ENCODE measurements at places on chromosomes 1 and 21.

DNA sequence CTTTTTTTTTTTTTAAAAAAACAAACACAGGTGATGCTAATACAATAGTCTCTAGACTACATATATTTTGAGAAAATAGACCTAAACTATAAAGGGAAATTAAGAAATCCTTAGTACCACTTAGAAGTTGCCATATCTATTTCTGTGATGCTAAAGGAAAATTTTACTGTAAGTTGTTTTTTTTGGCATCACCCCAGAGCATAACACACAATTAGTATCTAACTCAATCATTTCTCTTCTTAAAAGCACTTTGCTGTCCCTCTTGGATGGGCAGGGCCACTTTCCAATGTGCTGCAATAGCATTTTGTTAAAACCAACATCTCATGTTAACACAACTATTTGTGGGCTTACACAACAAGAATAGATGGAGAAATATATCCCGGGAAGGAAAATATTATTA lies 91.9 kb downstream of the GABPA start:
- DNase-seq = no peak

DNA sequence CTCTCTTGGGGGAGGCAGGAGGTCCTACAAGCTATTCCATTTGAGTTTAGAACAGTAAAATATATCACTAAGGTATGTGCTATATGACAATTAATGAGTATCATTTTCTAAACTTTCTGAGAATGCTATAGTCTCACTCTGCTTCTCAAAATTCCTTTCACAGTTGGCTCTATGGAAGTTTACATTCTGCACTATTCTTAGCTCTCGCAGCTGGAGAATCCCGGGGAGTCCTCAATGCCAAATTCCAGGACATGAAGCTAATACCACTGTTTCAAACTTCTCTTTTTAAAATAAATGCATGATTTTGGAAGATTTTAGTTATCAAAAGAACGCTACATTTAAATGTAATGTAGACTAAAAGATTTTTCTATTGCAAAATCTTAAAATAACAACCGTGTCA lies 22.4 kb upstream of the PALMD start:
- DNase-seq = no peak

DNA sequence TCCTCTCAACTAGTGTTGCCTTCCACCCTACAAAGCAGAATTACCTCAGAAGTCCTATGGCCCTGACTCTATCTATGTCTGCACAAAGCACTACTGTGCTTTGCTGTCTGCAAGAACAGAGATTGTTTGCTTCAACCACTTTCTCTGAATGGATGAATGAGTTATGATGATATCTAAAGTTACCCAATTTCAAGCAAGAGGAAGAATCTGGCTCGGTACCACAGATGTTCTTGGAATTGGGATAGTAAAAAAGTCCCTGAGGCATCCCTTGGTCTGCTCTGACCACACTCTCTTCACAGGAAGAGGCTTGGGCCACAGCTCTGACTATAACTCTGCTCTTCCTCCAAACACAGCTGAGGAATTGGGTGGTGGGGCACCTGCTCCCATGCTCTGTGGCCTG lies 31.2 kb downstream of the MTARC1 start:
- DNase-seq = peak; percentile 48

DNA sequence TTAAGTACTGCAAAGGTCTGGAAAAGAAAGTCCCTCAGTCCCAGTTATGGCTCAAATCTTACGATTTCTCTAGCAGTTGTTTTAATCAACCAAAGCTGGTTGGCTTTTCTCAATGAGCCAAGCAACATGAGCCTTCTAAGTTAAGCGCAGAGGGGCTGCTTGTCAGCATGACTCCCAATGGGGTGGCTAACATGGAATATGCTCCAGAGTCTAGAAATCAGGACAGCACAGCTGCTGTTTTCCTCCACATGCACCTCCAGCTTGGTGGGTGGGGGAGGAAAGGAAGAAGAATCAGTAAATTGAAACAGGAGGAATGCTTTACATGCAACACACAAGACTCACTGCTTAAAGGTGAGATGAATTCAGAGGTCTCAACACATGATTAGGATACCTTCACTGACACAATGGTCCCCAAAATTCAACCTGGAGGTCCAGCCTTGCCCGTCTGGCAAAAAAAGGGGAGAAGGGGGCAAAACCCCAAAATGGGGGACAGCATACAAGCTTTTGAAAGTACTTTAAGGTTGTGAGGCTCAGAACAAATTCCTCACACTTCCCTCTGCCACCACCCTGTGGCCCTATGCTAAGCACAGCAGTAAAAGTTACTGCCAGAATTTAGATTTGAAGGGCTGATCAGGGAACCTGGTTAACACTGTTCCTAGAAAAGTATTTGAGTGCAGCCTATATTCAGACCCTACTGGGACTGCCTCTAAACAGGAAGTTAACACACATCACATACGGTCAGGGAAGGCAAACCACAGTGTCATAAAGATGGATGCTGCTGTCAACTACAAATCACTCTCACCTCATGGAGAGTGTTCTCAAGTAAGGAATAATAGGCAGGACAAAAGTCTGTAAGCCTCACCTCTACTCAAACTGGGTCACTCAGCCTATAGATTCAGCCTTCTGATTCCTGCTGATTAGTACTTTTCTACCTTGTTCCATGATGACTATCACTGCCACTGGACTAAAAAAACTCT lies 2.6 kb downstream of the GATAD2B start:
- no peak for DNase-seq

- no peak for DNase-seq
These were observed 26.5 kb upstream of the SLC45A3 start for GRCh38 chr1:205706601-205707502.

DNA sequence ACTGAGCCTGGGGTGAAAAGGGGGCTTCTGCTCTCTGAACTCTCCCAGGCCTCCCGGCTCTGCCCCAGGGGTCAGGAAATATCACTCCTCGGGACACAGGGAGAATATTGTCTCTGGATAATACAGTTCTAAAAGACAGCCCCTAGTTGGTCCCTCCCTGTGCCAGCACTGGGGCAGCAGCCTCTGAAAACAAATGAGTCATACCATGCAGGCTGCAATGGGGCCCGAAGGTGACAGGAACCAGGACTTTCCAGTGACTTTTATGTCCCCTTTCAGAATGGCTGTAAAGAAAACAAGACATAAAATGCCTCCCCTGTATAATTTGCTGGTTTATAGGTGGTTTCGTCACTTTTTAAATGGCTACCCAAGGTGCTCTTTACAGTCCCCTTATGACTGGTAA lies 360.0 kb downstream of the NPHP4 start:
- no peak for DNase-seq

- DNase-seq = no peak
These were observed 35.2 kb upstream of the EDEM3 start for GRCh38 chr1:184789884-184790283.

- no peak for DNase-seq
These were observed 29.8 kb downstream of the MAPKAPK2 start for GRCh38 chr1:206714331-206715058.

DNA sequence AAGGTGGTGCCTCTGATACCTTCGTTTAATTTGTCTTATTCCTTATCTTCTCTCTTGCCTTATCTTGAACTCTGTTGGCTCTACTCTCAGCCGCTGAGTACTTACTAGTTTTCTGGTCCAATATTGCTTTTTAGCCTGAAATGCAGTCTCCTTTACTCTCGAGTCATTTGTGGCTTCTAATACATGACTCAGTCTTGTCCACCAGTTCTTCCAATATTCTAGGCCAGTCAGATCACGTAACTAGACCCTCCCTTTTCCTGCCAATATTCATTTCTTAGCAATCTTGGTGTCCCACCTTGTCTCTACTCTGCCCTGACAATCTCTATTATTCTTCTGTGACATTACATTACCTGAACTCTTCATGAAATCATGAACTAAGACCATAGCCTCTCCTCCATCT lies 555.8 kb downstream of the DPYD start:
- DNase-seq = no peak

DNA sequence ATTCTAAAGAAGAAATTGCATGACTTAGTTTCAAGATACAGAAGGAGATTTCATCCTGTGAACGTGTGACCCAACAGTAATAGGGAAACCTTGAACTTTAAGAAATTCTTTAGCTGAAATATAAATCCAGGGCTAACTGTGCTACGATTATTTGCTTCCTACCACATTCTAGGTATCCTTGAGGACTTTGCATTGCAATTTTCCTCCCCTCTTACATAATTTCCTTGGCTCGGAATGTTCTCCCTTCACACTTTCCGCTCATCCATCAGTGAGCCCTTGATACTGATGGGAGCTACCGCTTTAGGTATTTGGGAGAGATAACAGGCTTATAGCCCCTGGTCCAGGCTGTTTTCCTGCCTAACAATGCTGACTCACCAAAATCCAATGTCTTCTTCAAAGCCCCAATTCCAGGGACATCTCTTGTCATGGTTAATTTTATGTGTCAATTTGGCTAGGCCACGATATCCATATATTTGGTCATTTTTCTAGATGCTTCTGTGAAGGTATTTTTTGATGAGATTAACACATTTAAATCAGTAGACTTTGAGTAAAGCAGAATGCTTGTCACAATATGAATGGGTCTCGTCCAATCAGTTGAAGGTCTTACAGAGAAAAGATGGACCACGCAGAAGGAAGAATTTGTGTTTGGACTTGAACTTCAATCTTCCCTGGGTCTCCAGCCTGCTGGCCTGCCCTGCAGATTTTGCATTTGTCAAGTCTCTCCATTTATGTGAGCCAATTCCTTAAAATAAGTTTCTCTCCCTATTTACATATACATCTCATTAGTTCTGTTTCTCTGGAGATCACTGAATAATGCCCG lies 121.2 kb downstream of the PTPN14 start:
- DNase-seq = no peak

- DNase-seq = no peak
These were observed 515.6 kb downstream of the NEGR1 start for GRCh38 chr1:71766748-71767147.

DNA sequence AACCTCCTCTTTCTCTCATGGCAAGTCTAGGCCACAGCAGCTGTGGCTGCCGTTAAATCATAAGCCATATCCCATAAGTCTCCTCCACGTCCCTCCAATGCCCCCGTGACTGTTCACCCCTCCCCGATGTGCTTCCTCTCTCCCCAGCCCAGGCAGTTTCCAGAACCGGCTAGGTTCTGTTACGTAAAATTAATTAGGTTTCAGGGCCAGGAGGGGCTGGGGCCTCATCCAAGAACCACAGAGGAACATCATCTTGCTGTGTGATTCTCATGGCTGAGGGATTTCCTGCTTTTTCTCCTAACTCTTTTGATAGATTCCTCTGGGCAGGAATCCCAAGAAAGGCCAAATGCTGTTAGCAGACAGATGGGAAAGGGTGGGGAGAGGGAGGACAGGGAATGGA lies 141.8 kb upstream of the AJAP1 start:
- DNase-seq = peak; percentile 39

GRCh38 chr1:113129529-113130185 lies 56.7 kb downstream of the LRIG2 start:
- DNase-seq = no peak

GRCh38 chr1:168687816-168688215 lies 41.2 kb downstream of the DPT start:
- DNase-seq = no peak

DNA sequence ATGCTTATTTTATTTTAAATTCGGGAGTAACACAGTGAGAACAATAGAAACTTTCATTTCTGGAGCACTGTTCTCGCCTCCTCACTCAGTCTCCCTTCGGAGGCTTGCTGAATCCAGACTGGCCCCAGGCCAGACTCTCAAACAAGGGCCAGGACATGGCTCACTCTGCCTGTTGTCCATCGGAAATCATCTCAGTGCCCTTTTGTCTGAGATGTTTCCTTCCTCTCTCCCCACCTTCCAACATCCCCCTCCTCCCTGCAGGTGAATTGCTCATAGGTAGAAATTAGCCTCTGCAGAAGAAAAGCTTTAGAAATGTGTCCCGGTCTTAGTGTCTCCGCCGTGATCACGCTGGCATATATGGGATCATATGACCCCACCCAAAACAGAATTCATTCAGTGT lies 55.2 kb downstream of the ERG start:
- no peak for DNase-seq

GRCh38 chr21:31480228-31480627 lies 136.2 kb upstream of the TIAM1 start:
- DNase-seq = no peak

DNA sequence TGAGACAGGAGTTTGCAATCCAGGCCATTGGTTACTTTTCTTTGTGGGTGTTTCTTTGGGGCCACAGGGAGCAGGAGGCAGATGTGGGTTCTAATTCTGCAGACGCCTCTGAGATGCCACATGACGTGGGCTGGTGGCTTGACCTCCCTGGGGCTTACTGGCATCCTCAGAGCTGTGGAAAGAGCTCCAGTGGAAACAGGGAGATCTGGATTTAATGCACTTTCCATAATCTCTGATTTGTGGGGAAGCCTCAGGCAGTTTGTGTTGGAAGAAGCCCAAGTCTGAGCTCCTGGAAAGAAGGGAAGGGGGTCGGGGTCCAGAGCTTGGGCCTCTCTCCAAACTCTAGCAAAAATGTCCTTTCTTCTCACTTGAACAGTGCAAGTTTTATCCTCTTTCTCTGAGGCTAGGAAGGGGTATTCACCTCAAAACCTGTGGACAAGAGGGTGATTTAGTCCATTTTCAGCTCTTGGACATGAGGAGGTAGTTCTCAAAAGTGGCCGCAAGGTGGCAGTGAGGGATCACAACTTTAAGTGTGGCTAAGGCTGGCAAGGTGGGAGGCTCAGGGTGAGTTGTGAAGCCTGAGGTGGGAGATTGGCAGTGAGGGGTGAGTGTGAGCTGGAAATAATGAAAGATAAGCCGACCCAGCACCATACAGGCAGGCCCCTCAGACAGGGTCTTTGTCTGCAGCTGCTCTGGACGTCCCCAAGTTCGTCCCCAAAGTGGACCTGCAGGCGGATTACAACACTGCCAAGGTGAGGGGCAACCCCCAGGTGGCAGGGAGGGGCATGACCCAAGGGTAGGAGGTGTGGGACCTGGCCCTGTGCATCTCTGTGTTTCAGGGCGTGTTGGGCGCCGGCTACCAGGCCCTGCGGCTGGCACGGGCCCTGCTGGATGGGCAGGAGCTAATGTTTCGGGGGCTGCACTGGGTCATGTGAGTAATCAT lies 9.2 kb downstream of the IKBKE start:
- DNase-seq = peak; percentile 82

- DNase-seq = no peak
These were observed 23.5 kb downstream of the LRRC8D start for GRCh38 chr1:89844241-89844807.

- DNase-seq = no peak
These were observed 46.0 kb upstream of the LAPTM5 start for GRCh38 chr1:30803562-30803961.

- DNase-seq = no peak
These were observed 58.2 kb upstream of the LRRC8B start for GRCh38 chr1:89466307-89466930.

DNA sequence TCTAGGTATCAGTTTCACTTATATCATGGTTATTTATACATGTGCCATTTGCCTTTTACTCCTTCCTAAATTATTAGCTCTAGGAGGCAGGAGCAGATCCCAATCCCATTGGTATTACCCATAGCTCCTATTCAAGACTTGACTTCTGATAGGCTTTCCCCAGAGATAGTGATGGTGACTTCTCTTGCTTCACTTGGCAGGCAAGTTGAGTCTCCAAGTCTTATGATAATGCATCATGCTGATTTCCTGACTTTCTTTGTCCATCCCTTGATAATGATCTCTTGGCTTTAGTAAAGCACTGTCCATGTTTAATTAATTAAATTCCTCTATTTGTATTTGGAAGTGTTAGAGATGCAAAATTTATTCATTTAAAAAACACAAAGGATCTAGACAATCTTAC lies 253.5 kb upstream of the ADAMTS5 start:
- peak; percentile 26 for DNase-seq

All from tibial artery (tissue), 4 donors.